ENCODE measurements at places on chromosomes 12 and 14.

- no peak for DNase-seq
These were observed 1.2 kb downstream of the ULK1 start for GRCh38 chr12:131895640-131896079.

DNA sequence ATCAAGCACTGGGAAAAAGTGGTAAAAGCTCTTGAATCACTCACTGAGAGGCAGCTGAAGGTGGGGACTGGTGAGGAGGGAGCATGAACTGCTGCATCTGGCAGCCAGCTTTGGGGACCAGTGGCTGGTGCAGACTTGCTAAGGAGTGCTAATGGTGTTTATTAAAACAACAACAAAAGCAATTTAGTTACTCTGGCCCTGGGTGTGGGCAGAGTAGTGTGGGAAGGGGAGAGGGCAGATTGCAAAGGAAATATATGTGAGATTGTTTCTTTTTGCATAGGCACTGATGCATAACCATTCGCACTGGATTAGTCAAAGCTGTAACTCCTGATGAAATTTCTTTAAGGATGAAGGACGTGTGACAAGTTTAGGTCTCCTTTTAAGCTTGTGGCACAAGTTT lies 8.1 kb downstream of the TXNRD1 start:
- DNase-seq: no peak

DNA sequence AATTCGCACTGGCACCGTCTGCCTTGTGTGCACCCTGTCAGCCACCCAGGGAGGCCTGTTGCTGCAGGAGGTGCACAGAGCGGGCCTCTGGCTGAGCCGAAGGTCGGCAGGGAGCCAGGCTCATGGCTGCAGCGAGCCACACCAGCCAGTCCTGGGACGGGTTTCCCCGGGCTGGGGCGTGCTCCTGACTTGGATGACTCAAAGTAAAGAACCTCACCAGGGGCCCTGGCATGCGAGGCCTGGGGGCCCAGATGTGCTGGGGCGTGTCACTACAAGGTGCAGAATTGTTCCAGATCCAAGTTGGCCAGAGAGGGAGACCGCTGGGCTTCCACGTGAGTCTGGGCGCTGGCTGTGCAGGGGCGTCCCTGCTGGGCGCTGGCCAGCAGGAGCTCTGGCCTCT lies 34.5 kb downstream of the FBRSL1 start:
- no peak for DNase-seq

DNA sequence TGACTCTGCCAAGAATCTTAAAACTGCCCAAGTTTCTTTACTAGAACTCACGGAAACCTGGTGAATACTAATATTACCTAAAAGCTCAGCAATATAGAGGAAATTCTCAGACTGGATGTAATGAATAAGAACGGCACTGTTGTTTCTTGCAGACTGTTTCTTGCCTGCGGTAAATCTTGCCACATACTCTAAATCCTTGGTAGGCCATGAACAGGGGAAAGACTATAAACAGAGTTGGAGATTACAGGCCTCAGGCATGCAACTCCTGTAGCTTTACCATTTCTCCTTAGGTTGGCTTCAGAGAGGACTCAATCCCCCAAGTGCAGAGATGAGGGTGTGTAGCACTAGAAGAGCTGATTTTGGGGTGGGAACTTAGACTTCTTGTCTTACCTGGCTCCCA lies 1.1 kb downstream of the ALDH6A1 start:
- DNase-seq: no peak

GRCh38 chr12:70607107-70607506 lies 30.1 kb downstream of the PTPRB start:
- no peak for DNase-seq

DNA sequence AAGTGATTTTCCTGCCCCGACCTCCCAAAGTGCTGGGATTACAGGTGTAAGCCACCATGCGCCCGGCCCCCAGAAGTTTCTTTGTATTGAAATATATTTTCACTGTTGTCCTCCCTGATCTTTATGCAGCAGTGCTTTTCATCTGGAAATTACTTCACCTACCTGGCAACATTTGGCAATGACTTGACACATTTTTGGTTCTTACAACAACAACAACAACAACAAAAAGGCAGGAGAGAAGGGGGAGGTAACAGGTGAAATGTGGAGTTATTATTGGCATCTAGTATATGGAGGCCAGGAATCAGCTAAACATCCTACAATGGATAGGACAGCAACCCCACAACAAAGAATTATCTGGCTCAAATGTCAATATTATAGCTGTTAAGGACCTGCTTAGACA lies 13.9 kb downstream of the FANCM start:
- no peak for DNase-seq

GRCh38 chr12:39816671-39817185 lies 197.1 kb upstream of the ABCD2 start:
- DNase-seq: no peak

DNA sequence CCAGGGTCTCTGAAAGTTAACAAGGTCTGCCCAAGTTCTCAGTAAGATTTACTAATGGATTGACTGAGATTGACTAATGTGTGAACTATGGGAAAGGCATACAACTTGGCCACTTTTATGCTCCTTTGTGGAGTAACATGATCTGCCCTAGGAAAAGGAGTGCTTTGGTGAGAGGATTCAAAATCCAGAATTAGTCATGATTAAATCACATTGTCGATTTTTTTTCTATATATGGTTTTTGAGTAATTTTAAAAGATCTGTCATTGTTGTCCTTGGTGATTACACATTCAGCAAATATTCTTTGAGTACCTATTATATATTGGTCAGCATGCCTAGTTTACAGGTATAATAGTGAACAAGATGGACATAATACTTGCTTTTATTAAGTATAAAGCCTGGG lies 147.7 kb upstream of the SYT10 start:
- no peak for DNase-seq

- no peak for DNase-seq
These were observed 367.0 kb upstream of the ATP2B1 start for GRCh38 chr12:90075685-90076084.

GRCh38 chr14:92532490-92533163 lies 19.0 kb downstream of the RIN3 start:
- no peak for DNase-seq

GRCh38 chr14:79586989-79587598 lies 624.2 kb downstream of the DIO2 start:
- no peak for DNase-seq

GRCh38 chr12:64810831-64811230 lies 13.6 kb upstream of the TBC1D30 start:
- no peak for DNase-seq

DNA sequence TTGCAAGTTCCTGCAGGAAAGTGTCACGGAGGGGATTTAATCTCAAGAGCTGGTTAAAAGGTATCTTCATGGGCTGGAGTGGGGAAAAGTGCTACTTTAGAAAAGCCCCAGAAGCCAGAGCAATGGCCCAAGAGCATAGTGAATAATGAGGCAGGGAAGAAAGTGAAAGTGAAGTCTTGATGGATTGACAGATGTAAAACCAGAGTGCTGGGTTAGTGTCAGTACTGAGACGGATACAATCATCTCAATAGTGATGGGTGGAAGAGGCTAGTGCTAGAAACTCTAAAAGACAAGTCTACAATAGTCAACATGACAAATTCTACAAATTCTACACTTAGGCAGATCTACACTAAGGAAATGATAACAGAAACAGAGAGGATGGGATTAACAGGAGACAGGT lies 68.1 kb downstream of the CIT start:
- no peak for DNase-seq

DNA sequence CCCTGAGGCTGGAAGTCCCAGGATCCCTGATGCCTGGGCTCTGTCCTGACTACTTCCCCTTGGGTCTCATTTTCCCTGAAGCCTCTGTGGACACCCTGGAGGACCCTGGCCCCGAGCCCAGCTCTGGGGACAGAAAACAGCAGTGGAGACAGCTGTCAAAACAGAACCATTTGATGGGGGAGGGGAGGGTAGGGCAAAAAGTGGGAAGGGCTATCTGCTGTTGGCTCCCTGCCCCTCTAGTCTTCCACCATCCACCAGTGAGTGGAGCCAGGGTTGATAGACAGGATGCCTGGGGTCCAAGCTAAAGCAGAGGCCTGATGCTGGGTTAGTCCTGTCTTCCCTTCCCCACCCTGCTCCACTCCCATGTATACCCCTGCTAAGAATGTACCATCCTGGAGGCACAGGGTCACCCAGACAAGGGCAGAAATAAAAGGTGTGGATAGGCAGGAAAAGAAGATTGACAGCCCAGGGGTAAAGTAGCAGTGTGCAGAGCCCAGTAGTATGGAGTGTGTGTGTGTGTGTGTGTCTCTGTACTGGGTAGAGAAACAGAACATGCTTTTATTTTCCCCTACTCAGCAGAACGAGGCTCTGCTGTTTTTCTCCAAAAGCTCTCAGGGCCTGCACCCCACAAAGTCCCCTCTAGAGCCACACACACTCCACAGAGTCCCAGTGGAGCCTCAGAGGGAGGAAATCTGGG lies 9.8 kb downstream of the ZNF385A start:
- DNase-seq: no peak

GRCh38 chr14:77067632-77068516 lies 30.2 kb upstream of the CIPC start:
- peak; percentile 20 for DNase-seq

- no peak for DNase-seq
These were observed 7.3 kb downstream of the KRT83 start for GRCh38 chr12:52313926-52314325.

GRCh38 chr12:46124848-46125619 lies 134.7 kb upstream of the SCAF11 start:
- DNase-seq: no peak

DNA sequence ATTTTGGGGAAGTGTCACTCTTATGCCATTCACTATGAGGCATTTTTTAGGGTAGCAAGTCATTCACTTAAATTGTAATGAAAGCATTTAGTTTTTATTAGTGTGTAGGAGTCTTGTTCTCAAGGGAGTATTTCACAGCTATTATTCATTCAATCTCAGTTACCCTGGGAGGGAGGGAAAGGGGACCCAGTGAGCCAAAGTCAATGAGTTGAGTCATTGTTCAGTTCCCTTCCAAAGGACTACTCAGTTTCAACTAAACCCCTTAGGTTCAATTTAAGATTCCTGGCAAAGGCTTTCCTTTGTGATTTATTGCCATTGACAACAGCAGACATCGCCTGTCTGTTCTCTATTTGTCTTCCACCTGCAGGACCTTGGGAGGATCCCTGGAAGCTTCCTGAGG lies 29.3 kb upstream of the RASSF8 start:
- no peak for DNase-seq

DNA sequence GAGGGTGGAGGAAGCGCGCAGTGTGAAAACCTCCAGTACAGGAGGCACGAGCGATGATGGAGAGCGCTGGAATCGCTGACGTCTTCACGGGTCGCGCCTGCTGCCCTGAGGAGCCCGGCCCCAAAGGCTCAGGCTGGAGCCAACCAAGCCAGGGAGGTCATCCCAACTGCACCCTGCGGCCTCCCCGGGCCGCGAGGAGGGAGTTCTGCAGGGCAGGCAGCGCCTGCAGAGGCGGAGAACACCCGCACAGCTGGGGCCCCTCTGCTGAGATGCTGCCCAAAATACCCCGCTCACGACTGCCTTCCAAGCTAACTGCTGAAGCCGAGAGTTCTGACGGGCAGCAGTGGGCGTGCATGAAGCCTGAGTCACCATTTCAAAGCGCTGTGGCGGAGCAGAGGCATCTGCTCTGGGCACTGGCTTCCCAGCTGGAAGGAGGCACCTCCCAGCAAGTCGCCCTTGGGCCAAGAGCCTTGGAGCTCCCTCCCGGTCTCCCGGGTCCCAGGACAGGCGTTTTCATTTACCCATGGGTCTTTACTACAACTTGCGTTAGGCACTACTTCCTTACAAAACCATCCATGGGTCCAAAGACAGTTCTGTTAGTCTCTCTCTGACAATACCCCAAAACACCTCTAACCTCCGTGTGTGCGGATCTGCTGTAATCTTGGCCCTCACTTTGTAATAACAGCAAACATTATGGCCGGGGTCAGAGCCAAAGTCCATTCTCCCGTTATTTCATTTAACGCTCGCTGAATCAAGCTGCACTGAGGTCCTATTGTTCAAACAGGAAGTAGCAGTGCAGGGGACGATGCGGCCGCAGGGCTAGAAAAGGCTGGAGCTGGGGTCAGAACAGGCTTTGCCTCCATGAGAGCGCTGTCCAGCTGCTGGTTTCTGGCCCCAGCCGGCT lies 60.1 kb upstream of the RIMBP2 start:
- peak; percentile 41 for DNase-seq

GRCh38 chr12:111201036-111201435 lies 167.9 kb downstream of the PHETA1 start:
- DNase-seq: no peak

- DNase-seq: no peak
These were observed 81.5 kb upstream of the MYF6 start for GRCh38 chr12:80625901-80626300.

DNA sequence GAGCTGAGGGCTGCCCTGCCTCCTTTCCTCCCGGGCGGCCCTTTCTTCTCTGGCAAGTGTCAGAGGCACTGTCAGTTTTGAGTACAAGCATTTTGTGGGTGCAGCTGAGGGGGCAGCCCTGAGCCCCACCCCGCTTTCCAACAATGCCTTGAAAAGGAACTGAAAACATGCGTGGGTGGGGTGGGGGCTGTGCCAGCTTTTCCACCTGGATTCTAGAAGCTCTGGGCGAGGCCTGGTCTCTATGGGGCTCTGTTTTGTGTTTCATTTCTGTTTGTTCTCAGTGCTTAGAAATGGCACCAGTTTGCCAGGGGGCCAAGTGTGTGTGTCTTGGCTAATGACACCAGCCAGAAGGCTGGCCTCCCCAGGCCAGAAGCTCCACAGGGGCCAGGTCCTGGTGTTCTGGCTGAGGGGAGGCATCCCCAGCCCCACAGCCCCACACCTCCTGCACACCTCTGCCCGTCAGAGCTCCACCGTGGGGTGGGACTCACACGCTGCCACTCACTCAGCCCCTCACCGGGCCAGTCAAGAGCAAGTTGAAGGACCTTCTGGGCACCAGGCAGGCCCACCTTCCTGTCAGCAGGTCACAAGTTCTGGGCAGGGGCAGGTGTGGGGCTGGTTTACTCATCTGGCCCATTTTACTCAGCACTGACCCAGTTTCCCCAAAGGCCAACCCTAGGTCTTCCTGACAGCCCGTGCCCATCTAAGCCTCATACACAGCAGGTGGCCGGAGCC lies 155.1 kb downstream of the CALM1 start:
- no peak for DNase-seq

DNA sequence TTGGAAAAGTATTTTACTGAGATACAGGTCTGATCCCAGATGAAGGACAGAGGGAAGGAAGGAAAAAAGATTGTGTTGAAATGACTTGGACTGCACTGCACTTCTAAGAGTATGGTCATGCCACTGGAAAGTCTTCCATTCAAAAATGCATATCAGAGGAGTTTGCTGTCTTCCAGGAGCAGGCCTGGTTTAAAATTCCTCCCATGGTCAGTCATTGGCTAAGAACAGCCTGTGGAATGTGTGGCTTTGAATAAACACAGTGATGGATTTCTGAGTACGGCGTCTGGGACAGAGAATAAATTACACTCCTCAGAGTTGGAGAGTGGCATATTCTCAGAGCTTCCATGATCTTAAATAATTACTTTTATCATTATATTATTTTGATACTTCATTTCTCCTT lies 245.8 kb upstream of the PDZRN4 start:
- no peak for DNase-seq

DNA sequence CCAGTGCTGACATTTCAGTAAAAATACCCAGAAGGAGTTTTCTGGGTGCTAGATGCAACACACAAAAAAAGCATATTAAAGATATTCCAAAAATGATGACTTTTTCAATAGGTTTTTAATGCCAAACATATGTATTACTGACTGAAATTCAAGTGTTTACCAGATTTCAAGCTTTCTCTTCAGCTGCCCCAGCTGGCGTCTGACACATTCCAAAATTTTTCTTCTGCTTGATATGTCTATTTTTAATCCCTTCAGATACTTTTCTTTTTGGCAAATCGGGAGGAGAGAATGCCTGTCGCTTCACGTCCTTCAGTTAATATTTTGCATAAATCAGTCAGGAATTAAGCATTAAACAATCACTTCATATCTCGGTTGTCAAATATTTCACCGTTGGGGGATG lies 7.1 kb upstream of the CCDC60 start:
- DNase-seq: no peak

Data from stimulated activated CD8-positive, alpha-beta memory T cell treated with anti-CD3 and anti-CD28 coated beads, Interleukin-12 subunit alpha, Interleukin-12 subunit beta, amount 100 ng/mL, for 4 hours (primary cell).